M059J (cell line): ENCODE measurements at places on chromosomes 3 and 15. TPM values are rescaled to one million over a fixed set of nuclear protein-coding genes. Genes with fewer than 3 reads are reported as not detected.

The WDR49 gene
- total RNA-seq, result not detected in 2 replicates

The IL5RA gene
- total RNA-seq, result not detected in 2 replicates

The TMEM207 gene
- total RNA-seq, result not detected in 2 replicates

The NPAP1 gene
- total RNA-seq, result not detected in 2 replicates

The DOCK3 gene
- 0.52 and 1.0 TPM in 2 replicates for total RNA-seq

The STXBP5L gene
- total RNA-seq, result 0.07 TPM in 1 of 2 replicates, not detected in the other

The NEK10 gene
- 0.71 and 1.4 TPM in 2 replicates for total RNA-seq

The QTRT2 gene
- 14.8 and 29.4 TPM in 2 replicates for total RNA-seq

The MESP1 gene
- total RNA-seq, result 2.1 and 2.4 TPM in 2 replicates

The LYSMD4 gene
- 1.3 and 3.5 TPM in 2 replicates for total RNA-seq

The SLC28A2 gene
- total RNA-seq, result not detected in 2 replicates

The ZNF710 gene
- total RNA-seq, result 3.9 and 11.0 TPM in 2 replicates

The LSAMP gene
- 0.02 and 0.25 TPM in 2 replicates for total RNA-seq

The CCDC54 gene
- total RNA-seq, result not detected in 2 replicates

The IQCF5 gene
- total RNA-seq, result not detected in 2 replicates

The ACP3 gene
- total RNA-seq, result 0.52 and 1.9 TPM in 2 replicates

The ANKRD63 gene
- not detected in 2 replicates for total RNA-seq

The DNAJC19 gene
- total RNA-seq, result 25.3 and 36.5 TPM in 2 replicates

The RTP3 gene
- total RNA-seq, result 0.20 and 0.81 TPM in 2 replicates

The DAZL gene
- not detected in 2 replicates for total RNA-seq

The CNOT10 gene
- 22.0 and 26.7 TPM in 2 replicates for total RNA-seq

The FAM227B gene
- 6.5 and 9.3 TPM in 2 replicates for total RNA-seq

The RBPMS2 gene
- total RNA-seq, result 0.91 TPM in 1 of 2 replicates, not detected in the other

The MED12L gene
- 0.15 and 0.84 TPM in 2 replicates for total RNA-seq

The TRPM1 gene
- total RNA-seq, result 0.02 TPM in 1 of 2 replicates, not detected in the other

The ERICH6 gene
- total RNA-seq, result 0.07 TPM in 1 of 2 replicates, not detected in the other

The SMCO1 gene
- total RNA-seq, result 0.05 TPM in 1 of 2 replicates, not detected in the other

The SPTBN5 gene
- total RNA-seq, result under 0.01 TPM in 1 of 2 replicates, not detected in the other

The DMXL2 gene
- 12.6 and 14.7 TPM in 2 replicates for total RNA-seq

The FEZF2 gene
- not detected in 2 replicates for total RNA-seq

The MUC20 gene
- 0.07 TPM in 1 of 2 replicates, not detected in the other for total RNA-seq

The SLCO2A1 gene
- 0.20 and 0.47 TPM in 2 replicates for total RNA-seq

The LRRC3B gene
- not detected in 2 replicates for total RNA-seq

The CXCR6 gene
- not detected in 2 replicates for total RNA-seq

The RPUSD3 gene
- total RNA-seq, result 22.3 and 34.8 TPM in 2 replicates

The CD80 gene
- total RNA-seq, result not detected in 2 replicates

The PARP9 gene
- total RNA-seq, result 143 and 192 TPM in 2 replicates

The OIP5 gene
- 37.9 and 61.9 TPM in 2 replicates for total RNA-seq

The IMPG2 gene
- under 0.01 TPM in 2 replicates for total RNA-seq

The SNTN gene
- total RNA-seq, result 0.10 TPM in 1 of 2 replicates, not detected in the other

The LRRN1 gene
- total RNA-seq, result 1.3 and 1.6 TPM in 2 replicates

The MEX3B gene
- total RNA-seq, result 1.6 and 4.1 TPM in 2 replicates

The GUCA1C gene
- 0.39 TPM in 1 of 2 replicates, not detected in the other for total RNA-seq

The TGFBR2 gene
- total RNA-seq, result 21.2 and 27.1 TPM in 2 replicates

The CDAN1 gene
- total RNA-seq, result 8.5 and 10.2 TPM in 2 replicates

The CYP8B1 gene
- total RNA-seq, result not detected in 2 replicates

The SAMD7 gene
- total RNA-seq, result not detected in 2 replicates

The CDHR4 gene
- not detected in 2 replicates for total RNA-seq

The GOLGA8Q gene
- total RNA-seq, result not detected in 2 replicates

The GPR176 gene
- 75.9 and 107 TPM in 2 replicates for total RNA-seq

The SMAD3 gene
- 32.6 and 46.7 TPM in 2 replicates for total RNA-seq

The DGKG gene
- total RNA-seq, result 14.4 and 16.7 TPM in 2 replicates

The B3GNT5 gene
- 3.5 and 4.1 TPM in 2 replicates for total RNA-seq

The IRAK2 gene
- 7.6 and 8.2 TPM in 2 replicates for total RNA-seq

The OR5K2 gene
- total RNA-seq, result not detected in 2 replicates

The SPSB4 gene
- total RNA-seq, result 0.02 TPM in 1 of 2 replicates, not detected in the other

The ST3GAL6 gene
- total RNA-seq, result 11.6 and 19.4 TPM in 2 replicates
